Eye (tissue), 1 donor: ENCODE measurements at places on chromosomes 3 and 15.

DNA sequence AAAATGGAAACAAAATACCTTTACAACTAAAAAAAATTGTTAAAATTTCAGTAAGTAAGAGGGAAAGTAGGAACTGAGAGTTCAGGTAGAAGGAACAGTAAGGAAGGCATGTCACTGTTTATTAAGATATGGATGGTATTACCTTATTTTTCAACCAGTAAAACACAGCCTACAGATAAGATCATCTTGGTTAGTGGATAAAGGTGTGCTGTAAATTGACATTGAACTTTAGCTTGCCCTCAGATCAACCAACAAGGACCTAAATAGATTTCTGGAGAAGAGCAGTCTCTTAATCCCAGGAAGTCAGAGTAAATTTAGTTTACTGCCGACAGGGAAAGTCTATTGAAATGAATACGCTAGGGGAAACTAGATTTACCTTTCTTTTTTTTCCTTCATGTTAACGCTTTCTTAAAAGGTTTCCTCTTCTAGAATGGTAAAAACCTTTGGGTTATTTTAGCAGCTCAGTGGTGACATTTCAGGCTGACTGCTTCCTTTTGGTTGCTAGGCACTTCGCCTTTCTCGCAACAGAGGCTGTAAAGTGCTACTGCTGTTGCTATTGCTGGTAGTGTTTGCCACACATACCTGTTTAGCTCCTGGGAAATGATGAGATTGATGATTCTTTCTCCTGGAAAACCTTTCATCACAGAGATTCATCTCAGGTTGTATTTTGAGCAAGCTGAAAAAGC lies 12.9 kb downstream of the DZIP3 start:
- no peak for DNase-seq

DNA sequence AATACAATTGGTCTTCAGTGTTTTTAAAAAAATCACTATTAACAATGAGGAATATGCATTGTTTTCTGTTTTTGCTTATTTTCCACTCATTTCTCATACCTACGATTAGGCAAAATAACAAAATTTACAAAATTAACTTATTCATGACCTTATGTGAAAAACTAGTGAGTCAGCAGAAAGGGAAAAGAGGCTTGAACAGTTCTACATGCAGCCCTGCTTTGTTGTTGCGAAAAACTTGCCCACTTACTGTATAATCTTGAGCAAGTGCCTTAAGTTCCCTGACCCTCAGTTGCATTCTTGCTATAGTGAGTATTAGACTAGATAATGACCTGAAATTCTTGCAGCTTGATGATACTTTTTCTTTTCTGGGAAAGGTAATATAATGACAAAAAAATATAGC lies 551.1 kb upstream of the BCHE start:
- no peak for DNase-seq

- DNase-seq = no peak
Observed at GRCh38 chr15:25242166-25242879, 196.5 kb downstream of the UBE3A start.

DNA sequence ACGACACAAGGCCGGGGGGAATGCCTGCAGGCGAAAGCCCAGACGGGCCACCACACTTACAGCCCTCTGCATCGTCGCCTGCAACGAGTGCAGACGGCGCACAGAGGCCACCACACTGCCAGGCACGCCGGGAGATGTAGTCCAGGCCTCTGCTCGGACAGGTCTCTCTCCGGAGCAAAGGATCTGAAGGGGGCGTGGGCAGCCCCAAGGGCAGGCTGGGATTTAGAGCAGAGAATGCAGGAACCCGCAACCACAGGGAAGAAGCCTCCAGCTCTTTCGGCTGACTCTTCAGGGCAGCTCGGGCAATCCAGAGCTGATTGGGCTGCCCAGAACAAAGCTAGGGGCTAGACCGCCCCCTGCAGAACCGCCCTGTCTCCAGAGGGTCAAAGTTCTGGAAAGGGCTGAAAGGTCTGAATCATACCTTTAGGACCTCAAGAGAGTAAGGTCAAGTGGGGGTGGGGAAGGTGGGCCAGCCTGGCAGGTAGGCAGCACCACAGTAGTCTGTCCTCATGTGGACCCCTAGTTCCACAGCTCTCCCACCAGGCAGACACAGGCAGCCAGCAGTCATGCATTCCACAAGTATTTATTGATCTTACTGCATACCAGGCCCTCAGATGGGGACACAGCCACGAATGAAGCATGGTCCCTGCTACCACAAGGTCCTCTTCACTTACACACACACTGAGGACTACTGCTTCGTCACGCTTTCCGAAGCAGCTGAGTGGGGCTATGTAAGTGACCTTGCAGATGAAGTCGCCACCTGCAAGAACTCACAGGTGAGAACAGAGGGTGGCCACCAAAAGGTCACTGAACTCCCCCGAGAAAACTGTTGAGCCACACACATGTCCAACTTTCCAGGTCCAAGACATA lies at the start of gene AMT:
TSS of gene AMT (minus strand) at position 95 of the 870 bp plus-strand sequence. CDS start at position 72, 23 bp downstream.
- DNase-seq = peak; percentile 83

GRCh38 chr3:190059242-190059590 lies 61.5 kb downstream of the P3H2 start:
- no peak for DNase-seq

GRCh38 chr3:108818404-108818803 lies 4.2 kb upstream of the TRAT1 start:
- DNase-seq = no peak

DNA sequence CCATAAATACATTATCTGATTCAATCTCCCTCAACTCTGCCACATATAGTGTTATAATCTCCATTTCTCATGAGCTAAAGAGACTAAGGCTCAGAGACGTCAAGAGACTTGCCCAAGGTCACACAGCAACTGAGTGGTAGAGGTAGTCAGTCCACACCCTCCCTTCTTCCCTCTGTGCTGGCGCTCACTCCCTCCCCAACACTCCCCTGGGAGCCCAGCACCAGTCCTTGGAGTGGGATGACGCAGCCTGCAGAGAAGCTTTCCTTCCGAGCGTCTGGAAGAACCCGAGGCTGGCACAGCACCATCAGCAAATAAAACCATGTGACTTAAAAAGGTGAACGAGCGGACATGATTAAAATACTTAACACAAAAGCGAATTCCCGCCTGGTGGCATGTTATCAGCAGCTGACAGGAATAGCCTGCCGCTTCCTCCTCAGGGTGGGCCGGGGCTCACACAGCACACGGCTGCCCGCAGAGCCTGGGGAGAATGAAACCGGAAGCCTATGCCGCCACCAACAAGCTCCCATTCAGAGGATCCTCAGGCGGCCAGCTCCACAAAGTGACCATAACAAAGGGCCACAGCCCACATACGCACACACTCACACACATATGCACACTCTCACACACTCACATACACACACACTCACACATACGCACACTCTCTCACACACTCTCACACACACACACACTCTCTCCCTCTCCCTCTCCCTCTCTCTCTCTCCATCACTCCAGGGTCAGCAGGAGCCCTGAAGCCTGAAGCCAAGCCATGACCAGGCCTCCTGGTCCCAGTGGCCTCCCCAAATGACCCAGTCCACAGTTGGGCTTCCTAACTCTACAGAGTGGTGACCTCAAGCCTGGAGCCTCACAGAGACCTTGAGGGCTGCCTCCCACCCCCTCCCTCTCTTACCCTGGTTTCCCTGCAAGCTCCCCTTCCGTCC lies 120.5 kb downstream of the XXYLT1 start:
- DNase-seq = peak; percentile 52

DNA sequence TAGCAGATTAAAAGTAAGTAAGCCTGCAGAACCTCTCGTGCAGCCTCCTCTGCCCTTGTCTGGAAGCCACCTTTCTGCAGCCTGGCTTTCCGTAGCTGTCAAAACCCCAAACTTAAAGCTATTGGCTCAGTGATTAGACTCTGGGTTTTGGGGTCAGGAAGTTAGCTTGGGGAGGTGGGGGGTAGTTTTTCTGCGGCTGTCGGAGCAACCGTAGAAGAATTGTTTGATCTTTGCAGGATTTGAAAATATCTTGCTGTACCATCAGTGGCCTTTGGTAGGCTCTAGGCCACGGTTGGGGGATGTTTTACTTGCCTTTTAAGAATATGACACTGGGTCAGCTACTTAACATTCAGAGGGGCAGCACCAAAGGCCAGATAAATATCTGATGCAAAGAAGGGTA lies 88.4 kb upstream of the RASGRP1 start:
- DNase-seq = no peak

DNA sequence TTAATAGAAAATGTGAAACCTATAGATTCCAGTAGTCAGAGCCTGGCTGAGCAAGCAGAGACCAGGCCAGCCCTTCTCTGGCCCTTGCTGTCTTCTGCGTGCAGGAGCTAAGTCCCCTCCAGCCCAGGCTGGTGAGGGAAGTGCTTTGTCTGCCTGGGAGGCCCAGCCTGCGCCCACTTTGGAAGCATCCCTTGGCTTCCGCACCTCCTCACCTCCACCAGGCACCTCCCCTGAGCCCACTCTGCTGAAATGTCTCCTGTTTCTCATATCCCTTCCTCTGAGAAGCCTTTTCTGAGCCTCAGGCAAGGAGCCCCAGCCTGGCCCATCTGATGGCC lies 45.3 kb downstream of the ALDH1L1 start:
- no peak for DNase-seq

DNA sequence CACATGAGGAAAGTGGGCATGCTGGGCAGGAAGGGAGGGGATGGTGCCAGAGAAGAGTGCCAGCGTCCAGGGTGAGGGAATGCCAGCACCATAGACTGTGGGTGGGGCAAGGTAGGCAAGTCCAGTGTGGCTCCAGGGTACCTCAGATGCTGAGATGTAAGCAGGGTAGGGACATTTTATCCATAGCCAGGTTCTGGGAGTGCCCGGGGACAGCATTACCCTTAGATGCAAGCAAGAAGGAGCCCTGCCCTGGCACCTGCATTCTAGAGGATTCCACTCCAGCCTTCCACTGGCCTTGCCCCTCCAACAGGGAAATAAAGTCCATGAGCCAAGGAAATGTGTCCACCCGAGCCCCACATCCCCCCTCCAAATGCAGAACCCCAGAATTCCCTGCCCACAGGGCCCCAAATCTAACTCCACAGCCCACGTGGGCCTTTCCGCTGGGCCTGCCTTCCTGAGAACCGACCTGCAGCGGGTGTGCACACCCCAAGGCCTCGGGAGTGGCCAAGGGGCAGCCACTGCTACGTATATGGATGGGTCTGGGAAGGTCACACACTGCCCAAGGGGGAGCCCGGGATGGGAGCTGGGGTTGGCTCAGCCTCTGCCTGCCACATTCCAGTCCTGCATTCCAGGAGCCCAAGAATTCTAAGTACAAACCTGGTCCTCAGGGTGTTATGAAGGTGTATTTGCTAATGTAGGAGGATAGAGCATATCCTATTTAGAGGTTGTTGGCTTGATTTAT lies 20.3 kb upstream of the CYP11A1 start:
- no peak for DNase-seq

GRCh38 chr3:196142202-196142956 lies 60.5 kb upstream of the TFRC start:
- no peak for DNase-seq

DNA sequence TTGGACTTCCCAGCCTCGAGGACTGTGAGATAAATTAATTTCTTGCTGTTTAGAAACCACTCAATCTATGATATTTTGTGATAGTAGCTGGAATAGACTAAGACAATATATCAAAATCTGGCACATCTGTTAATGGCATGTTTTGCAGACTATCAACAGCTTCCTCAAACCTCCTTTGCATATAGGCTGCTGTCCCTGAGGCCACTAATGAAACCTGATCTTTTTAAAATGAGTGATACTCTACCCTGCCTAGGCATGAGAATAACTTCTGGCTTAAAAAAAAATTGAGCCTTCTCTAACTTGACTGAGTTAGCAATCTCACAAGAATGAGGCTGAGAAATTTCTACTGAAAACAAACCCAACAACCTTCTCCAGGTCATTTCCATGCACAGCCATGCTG lies 176.0 kb upstream of the CRBN start:
- DNase-seq = no peak

DNA sequence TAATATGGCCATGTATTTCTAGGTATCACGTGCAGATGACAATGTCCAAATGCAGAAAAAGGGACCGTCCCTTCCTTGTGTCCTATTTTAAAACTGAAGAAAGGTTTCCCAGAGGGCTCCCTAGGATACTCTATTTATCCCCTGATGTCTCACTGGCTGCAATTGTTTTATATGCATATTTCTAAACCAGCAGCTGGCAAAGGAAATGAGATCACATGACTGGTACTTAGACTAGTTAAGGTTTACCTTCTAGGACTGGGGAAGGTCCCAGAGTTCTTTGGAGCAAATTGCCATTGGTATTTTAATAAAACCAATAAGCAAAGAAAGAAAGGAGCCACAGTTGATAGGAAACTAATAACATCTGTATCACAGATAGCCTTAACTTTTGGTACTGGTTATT lies 29.5 kb downstream of the GTF2E1 start:
- DNase-seq = no peak

GRCh38 chr3:8657804-8658305 lies 13.3 kb upstream of the SSUH2 start:
- no peak for DNase-seq

DNA sequence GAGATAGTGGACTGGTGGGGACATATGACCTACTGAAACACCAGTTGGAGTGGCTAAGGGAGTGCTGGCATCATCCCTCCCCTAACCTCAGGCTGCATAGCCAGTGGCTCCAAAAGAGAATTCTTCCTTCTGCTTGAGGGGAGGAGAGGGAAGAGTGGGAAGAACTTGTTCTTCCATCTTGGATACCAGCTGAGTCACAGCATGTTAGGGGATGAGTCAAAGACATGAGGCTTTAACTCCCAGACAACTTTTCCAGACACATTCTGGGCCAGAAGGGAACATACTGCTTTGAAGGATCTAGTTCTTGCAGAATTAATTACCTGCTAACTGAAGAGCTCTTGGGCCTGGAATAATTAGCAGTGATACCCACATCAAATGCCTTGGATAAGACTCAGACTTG lies 36.8 kb upstream of the PEX5L start:
- no peak for DNase-seq

DNA sequence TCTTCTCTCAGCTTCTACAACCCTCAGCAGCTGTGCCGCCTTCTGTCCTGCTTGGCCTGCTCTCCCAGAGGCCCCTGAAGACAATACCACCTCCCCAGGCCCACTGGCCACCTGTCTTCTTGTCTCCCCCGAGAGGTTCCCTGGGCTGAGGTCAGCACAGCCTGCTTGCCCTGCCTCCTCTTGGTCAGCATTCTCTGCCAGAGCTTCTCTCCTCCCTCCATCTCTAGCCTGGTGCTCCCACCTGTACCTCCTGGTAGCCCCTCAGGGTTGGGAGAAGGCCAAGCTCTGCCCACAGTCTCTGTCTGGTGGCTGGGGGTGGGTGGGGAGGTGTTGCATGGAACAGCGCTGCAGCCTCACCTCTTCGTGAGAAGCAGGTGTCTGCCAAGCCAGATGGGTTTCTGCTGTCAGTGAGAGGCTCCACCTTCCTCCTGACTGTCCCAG lies 5.6 kb upstream of the ISLR start:
- DNase-seq = no peak

DNA sequence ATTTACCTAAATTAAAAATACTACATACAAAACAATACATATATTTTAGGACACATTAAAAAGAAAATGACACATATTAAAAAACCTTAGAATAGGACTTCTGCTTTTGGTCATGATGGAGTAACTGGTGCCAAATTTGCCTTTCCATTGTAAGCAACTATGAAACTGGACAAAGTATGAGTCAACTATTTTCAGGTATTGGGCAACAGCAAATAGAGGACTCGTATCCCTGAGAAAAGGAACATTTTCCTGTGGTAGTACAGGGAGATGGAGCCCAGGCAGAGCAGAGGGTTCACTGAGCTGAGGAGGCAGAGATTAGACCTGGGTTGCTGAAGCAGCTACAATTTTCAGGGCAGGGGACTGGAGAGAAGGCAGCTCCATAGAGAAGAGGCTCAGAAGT lies 14.7 kb downstream of the CCR1 start:
- DNase-seq = no peak

- DNase-seq = no peak
Observed at GRCh38 chr3:9474482-9474881, 77.1 kb downstream of the SETD5 start.
